CD4-positive, alpha-beta T cell treated with Interleukin-15 for 1 hour (primary cell): ENCODE measurements at places on chromosomes 1 and 21.

GRCh38 chr1:201213926-201214325 lies 23.3 kb downstream of the IGFN1 start:
- DNase-seq = no peak

DNA sequence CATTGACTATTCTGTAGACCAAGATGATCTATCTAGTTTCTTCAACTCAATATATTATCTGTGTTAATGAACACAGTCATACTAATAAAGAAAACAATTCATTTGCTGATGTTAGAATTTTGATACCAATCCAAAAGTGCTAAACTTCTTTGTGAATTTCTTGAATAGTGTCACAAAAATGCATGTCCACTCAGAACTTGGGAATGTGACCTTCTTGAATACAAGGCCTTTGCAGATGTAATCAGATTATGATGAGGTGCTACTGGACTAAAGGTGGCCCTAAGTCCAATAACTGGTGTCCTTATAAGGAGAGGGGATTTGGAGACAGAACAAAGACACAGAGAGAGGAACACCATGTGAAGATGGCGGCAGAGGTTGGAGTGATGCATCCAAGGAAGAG lies 305.8 kb upstream of the ZP4 start:
- DNase-seq = no peak

GRCh38 chr1:27349784-27350662 lies 8.2 kb downstream of the SYTL1 start:
- DNase-seq = no peak

GRCh38 chr1:81681601-81682266 lies 119.0 kb upstream of the ADGRL2 start:
- DNase-seq = no peak

DNA sequence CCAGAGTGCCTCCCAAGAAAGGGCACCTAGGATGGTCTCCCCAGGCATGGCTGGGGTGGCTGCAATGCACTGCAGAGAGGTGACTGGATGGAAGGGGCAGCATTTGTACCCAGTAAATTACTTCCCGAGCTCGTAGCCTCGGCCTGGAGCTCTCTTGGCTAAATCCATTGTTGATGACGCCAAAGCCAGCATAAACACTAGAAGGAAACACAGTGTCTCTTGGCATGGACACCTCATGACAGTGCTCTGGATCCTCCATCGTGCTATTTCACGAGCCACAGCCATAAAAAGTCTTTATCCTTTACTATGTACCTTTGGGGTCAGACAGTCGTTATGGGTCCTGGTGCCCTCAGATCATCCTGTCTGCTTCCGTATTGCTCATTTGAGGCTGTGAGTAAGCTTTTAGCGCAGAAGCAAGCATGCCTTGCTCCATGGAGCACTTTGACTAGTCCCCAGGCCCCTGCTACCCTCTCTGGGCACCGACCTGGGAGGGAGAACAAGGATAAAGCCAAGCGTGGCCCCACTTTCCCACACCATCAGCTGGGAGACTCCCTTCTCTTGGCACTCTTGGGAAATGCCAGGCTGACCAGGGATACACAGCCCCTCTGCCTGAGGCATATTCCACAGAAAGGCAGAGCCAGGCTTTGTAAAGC lies 10.3 kb upstream of the PRELP start:
- no peak for DNase-seq

GRCh38 chr1:19009126-19009881 lies 52.8 kb upstream of the IFFO2 start:
- DNase-seq = no peak

DNA sequence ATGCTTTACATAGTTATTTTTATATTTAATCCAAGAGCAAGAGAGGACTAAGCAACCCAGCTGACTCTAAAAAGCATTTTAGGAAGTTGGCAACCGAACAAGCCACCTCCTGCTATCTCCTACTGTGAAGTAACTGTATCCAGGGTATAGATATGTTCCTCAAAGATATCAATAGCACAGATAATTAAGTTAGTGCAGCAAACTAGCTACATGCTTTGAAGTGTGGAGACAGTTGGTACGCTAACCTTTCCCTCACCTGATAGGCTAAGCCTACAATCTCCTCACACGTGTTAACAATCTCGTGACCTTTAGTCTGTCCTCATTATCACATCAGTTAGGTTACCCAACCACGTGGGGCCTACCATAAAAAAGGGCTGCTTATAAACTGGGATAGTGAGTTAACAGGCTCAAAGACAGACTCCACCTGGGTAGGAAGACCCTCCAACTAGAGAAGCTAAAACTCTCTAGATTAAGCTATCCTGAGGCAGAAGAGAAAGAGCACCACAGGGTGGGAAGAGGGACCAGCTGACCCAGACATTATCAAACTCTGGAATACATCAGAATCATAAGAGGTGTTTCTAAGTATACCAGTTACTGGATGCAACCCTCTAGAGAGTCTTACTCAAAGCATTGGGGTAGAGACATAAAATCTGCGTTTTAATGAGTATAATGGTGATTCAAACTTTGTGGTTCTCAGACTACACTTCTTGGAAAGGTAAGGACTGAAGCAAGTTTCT lies 340.1 kb upstream of the ESRRG start:
- no peak for DNase-seq

DNA sequence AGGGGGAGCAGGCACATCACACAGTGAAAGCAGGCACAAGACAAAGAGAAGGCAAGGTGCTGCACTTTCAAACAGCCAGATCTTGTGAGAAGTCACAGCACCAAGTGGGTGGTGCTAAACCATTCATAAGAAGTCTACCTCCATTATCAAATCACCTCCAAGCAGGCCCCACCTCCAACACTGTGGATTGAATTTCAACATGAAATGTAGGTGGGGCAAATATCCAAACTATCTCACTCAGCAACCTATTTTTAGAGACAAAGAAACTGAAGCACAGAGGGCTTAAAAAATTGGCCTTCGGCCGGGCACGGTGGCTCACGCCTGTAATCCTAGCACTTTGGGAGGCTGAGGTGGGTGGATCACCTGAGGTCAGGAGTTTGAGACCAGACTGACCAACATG lies 90.4 kb downstream of the UBE2U start:
- DNase-seq = no peak

DNA sequence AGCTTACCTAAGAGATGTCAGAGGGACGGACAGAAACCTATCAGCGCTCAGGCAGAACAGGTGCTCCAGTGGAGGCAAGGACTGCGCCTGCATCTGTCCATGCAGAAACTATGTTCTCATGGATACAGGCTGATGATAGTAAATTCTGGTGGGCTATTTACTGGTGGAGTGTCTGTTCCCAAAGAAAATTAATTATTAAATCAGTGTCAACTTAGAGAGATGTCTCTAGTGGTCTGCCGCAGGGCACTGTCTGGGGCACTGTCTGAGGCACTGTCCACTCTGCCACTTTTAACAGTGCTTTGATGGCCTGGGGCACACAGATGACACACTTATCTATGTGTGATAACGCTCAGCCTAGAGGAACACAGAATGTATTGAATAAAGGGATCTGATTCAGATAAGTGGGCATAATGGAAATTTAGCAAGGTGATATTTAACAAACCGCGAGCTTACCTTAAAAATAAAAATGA lies 148.1 kb downstream of the RGS7 start:
- DNase-seq = no peak

DNA sequence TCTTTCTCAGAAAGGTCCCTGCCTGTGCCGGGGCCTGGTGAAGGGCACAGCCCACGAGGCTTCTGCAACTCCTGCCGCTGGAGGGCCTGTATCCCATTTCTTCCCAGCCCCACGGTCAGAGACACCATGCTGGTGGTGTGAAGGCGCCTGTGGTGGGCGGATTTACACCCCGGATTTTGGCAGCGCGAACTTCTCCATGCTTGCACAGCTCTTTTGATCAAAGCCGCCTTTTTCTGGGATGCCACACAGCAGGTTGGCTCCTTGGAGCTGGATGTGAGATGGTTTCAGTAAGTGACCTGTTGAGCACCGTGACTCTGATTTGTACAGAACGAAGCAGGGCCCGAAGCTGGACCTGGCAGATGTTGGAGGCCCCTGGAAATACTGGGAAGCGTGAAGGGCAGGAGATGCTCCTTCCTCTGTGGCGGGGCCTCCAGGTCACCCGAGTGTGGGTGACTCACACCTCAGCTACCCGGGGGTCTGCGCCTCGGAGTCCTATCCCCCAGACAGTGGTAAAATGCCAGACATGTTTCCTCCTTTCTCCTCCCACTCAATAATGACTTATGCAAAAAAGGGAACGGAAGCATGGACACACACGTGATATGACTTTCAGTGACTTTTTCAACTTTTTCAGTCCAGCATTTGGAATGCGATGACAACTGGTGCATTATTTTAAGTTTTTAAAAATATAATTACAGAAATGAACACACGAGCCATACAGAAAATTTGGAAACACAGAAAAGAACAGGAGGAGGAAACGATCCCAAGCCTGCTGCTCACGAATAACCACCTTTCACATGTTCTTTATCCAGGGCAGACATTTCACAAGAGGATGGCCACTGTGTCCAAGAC lies 9.0 kb downstream of the UMODL1 start:
- DNase-seq = peak; percentile 34

GRCh38 chr1:94301186-94301585 lies 63.8 kb upstream of the ARHGAP29 start:
- DNase-seq = no peak

- no peak for DNase-seq
These were observed 184.8 kb upstream of the VAMP3 start for GRCh38 chr1:7586031-7586941.
